ENCODE measurements at places on chromosomes 13 and 19. TPM values are rescaled to one million over a fixed set of nuclear protein-coding genes. Genes with fewer than 3 reads are reported as not detected.

The CALR3 gene
- total RNA-seq: not detected

The LGALS4 gene
- total RNA-seq: not detected

The DAND5 gene
- total RNA-seq: not detected

The FAM174C gene
- 51.8 TPM for total RNA-seq

- no peak for DNase-seq
Measured at GRCh38 chr19:38742296-38742695, 2.0 kb downstream of the CAPN12 start.

The NLRP9 gene
- not detected for total RNA-seq

The APOC4 gene
- not detected for total RNA-seq

DNA sequence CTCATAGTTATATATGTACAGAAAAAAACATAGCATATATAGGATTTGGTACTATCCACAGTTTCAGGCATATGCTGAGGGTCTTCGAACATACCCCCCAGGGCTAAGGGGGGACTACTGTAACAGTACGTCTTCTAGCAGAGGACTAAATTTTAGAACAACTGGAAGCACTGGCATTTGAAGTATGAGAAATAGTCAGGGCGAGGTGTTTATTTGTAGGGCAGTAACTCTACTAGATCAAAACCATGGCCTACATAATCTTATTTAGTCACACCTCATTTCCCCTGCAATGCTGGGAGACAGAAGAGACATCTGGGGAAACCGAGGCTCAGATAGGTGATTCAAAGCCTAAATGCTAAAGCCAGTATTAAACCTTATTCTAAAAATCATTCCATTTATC is 245.6 kb downstream of the DCT start:
- no peak for DNase-seq

The RABAC1 gene
- 241 TPM for total RNA-seq

DNA sequence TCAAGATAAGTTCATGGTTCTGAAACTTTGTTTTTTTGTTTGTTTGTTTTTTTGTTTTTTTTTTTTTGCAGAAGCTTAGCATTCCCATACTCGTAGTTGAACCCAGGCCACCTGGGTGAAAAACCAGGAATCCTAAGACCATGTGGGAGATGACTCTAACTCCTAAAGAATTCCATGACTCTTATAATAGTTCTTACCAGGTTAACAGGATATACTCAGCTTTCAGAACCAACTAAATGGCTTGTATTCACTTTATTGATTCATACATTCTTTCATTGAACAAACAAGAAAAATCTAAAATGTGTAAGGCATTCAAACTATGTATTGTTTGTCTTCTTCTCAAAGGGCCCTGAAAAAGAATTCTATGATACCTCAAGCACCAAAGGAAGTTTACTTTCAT is 40.5 kb upstream of the KLF5 start:
- no peak for DNase-seq

DNA sequence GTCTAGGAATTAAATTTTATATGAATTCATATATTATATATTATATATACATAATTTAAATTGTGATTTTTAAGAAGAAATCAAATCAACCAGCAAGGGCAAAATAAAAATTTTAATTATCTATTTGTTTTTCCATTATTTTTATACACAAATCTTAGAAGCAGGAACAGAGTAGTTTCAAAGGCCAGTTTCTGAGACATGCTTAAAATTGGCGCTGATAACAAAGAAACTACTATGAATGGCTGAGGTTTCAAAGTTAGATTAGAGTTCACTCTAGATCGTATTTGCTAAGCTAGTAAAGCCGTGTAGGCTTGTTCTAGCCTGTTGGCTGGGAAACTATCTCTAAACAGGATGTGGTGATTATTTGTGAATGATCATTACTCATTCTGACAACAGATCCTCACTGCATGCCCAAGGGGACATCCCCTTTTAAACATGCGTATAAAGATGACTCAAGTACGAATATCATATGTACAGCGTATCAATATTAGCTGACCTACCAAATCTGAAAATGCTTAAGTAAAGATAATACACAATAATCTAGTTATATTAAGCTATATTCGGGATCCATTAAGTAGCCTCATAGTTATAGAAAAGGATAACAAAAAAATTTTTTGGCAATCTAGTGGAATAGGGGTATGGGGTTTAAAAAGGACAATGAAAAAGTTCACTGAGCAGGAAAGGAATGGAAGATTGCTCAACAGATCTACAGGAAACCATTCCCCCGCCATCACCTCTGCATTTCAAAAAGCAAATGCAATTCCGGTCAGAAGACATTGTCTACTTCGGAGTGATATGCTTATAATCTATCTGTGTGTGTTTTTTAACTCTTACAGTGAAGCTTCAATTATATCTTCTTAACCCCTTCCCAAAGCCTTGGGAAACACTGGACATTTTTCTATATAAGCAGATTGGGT is 150.1 kb downstream of the SHISA2 start:
- peak; percentile 92 for DNase-seq

- no peak for DNase-seq
Measured at GRCh38 chr13:46278474-46278873, 66.7 kb downstream of the LRRC63 start.

- no peak for DNase-seq
Measured at GRCh38 chr19:19334063-19334988, 13.7 kb downstream of the MAU2 start.

- DNase-seq: peak; percentile 85
Measured at GRCh38 chr19:45798995-45799517, 6.4 kb upstream of the DMWD start.

- DNase-seq: peak; percentile 8
Measured at GRCh38 chr13:40313269-40314200, 352.9 kb downstream of the FOXO1 start.

- DNase-seq: no peak
Measured at GRCh38 chr19:30228113-30228834, 143.9 kb upstream of the ZNF536 start.

- no peak for DNase-seq
Measured at GRCh38 chr13:21905486-21905885, 234.6 kb downstream of the FGF9 start.

The NLRP5 gene
- total RNA-seq: not detected

The SPACA6 gene
- total RNA-seq: 12.9 TPM

The SGCG gene
- 0.46 TPM for total RNA-seq

The MAP2K7 gene
- total RNA-seq: 9.8 TPM

DNA sequence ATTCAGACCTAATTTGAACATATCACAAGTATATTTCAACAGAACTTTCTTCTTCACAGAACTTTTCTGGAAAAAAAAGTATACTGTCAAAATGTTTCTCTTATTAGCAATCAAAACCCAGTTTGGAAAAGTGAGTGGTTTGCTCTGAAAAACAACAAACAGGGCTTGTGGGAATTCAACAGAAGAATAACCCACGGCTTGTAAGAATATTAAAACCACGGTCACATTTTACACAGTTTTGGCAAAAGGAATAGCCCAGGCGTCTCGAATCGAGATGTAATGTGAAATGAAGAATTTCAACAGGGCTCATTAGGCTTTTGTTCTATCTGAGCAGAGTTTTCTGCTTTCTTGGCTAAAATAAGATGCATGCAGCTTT is 70.7 kb downstream of the COL4A2 start:
- no peak for DNase-seq

DNA sequence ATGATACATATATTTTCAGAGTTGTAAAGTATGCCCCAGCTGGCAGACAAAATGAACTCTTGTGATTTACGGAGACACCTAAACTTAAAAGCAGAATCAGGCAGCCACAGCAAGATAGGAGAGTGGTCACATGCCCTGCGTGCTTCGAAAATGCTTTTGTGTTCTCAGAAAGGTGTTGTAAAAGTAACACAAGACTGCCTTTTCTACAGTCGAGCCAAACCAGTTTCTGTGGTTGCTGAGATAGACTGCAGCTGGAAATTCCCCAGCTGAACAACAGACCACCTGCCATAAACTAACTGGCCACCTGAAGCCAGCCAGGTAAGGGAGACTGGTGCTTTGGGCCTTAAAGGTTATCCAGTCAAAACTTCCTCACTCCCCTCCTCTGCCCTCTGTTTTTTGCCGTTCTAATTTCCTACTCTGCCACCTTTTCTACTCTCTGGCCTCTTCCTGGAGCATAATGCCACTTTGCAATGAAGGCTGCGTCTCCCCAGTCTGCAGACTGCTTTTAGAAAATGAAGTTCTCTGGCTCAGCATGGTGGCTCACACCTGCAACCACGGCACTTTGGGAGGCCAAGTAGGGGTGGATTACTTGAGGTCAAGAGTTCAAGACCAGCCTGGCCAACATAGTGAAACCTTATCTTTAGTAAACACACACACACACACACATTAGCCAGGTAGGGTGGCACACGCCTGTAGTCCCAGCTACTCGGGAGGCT is 381.2 kb upstream of the SLITRK1 start:
- no peak for DNase-seq

The DOHH gene
- total RNA-seq: 26.2 TPM

DNA sequence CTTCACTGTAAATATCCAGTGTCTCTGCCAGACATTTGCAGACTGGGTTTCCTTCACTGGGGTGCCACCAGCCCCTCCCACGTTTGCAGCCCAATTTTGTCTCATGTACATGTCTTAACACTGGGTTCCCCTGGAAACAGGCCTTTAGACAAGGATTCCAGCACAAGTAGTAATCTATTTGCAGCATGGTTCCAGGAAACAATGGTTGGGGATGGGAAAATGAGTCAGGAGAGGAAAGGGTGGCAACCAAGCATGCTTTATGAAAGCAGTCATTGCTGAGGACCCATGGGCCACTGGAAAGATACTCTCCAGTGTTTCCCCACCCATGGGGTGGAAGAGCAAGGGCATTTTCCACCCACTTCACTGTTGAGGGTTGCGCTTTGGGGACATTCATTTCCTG is 53.6 kb upstream of the FARP1 start:
- no peak for DNase-seq

The KLK12 gene
- not detected for total RNA-seq

The KASH5 gene
- not detected for total RNA-seq

DNA sequence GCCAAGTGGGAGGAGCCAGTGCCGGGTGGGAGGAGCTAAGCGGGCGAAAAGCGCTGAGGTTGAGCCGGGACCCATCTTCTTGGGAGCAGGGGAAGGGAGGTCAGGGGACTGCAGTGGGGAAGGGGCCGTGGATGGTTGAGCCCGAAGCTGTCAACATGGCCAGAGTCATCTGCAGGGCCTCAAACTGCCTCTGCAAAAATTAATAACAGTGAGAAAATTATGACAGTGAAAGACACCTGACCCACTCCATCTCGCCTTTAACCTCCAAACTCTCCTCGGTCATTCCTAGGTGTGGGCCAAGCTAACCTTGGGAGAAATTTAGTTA is 30.1 kb downstream of the ZNF557 start:
- no peak for DNase-seq

- DNase-seq: no peak
Measured at GRCh38 chr13:68690567-68690966, 1417.1 kb upstream of the ATXN8OS start.

DNA sequence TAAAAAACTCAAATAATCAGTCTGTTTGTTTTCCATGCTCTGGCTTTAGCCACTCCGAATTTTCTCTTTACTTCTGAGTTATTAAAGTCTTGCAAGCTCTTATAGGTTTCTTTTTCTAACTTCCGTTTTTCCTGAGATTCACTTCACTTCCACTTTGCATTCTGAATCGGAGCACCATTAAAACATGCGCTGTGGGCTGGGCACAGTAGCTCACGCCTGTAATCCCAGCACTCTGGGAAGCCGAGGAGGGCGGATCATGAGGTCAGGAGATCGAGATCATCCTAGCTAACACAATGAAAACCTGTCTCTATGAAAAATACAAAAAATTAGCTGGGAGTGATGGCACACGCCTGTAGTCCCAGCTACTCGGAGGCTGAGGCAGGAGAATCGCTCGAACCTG is 357.9 kb downstream of the SLITRK6 start:
- no peak for DNase-seq

The CPAMD8 gene
- not detected for total RNA-seq

The ZSWIM9 gene
- total RNA-seq: 2.9 TPM

DNA sequence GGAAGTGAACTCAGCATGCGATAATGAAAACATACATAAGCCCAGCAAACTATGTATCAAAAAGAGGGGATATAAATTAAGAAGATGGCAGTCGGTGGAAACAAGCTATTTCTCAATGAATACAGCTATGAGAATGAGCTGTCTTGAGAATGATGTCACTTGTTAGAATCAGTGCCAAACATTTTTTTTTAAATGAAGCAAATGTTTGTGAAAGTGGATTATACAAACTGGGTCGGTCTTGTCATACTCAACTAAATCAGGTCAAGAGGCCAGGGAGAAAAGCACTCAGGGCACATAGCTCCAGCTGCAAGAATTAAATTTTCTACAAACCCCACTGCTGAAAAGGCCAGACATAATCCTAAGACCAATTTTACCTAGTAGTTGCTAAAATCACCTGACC is 1048.4 kb downstream of the SLITRK1 start:
- DNase-seq: peak; percentile 26

The CACNG8 gene
- total RNA-seq: 0.06 TPM

DNA sequence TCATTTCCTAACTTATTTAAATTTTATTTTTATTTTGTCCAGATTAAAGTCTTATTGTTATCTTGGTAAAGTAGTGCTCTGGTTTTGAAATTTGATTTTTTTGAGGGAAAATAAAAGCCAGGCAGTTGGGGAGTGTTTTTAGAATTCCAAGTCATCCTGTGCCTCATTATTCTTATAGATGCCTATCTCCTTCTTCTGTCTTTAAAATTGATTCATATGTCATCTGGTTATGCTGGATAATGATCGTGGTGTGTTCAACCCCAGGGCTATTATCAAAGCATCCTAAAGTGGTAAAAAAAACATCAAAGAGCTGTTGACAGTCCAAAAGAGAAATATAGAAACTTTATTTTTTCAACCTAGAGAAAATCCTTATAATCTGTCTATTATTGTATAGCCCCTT is 6.0 kb upstream of the FNDC3A start:
- DNase-seq: no peak

DNA sequence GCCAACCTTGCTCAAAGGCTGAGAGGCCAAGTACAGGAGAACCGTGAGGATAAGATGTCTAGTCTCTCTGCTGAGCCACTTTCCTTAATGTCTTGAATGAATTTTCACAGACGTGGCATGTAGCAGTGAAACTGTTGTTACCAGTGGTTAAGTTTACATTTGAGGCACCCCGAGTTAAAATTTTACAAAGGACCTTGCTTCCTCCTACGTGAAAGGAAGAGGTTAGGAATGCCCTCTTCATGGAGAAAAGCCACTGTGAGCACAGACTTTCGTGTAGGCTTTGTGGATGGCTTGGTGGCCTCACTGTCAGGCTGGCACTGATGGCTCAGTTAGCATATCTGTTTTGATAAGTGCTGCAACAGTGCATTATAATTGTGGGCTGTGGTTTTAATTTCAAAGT is 2.7 kb downstream of the GJB2 start:
- no peak for DNase-seq

Measured in LHCN-M2 (cell line).